ENCODE measurements at places on chromosomes 16 and 17.

DNA sequence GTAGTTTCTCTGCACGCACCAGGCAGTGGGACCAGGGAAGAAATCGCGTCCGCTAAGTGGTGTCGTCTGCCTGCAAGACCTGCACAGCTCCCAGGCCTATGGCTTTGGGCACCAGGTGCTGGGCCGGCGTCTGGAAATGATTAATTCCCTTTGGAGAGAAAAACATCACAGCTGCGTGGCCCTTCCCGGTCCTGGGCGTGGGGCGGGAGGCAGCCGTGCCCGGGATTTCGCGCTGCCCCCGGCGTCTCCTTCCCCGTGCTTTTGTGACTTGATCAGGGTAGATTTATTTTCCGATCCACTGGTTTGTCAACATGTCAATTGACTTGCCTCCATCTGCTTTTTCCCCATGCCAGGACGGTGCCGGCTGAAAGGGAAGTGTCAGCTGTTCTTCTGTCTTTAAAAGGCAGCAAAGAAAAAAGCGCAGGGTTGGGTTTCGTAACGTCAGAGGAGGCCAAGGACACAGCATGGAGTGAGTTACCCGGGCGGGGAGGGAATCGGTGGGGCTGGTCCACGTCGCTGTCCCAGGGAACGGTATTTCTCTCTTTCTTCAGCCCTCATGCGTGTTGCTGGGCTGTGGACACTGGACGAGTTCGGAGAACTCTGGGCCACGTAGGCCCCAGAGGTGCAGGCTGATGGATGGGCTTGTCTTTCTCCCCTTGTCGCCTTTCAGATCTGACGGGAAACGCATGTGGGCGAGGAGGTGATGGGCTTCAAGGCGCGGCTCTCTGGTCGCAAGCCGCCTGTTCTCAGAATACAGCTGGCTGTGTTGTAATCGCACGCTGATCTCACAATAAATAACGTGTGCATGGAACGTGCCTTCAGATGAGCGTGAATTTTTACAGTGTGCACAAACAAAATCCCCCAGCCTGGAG lies 188.1 kb upstream of the ZNF469 start:
- DNase-seq: peak; percentile 29

- peak; percentile 46 for DNase-seq
These were observed 51.7 kb upstream of the MTSS2 start for GRCh38 chr16:70737377-70738082.

- DNase-seq: no peak
These were observed at the start of gene KRTAP4-3 for GRCh38 chr17:41168121-41168520. Gene KRTAP4-3 (minus strand): TSS chr17:41168221. CDS start chr17:41168172, 49 bp downstream.

DNA sequence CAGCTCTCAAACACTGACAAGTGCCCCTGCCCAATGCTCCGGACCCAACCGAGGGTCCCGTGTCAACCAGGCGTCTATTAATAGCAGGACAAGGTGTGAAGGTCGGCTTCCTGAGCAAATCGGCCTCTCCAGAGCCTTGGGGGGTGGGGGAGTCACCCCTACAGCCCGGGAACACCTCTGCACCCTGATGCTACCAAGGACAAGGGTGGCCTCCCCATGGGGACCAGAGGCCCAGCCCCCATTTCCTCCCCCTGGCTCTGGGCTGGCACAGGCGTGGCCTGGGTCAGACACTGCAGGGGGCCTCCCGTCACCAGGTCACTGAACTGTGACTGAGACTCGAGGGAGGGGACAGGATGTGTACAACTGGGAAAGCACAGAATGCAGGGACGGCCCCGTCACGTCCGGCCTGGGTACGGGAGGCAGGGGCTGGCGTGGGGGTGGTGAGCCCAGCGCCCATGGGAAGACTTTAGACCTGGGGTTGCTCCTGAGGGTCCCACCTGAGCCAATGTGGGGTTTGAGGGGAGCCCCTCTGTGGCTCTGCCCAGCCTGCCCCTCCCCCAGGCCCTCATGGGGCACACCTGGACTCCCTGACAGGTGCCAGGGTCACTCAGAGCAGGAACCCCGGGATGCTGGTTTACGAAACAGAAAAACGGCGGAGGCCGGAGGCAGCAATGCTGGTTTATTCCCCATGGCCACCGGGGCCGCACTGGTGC lies 579 bp upstream of the CYBA start:
- DNase-seq: no peak

GRCh38 chr17:78268951-78269905 lies 37.8 kb downstream of the TMEM235 start:
- DNase-seq: no peak

DNA sequence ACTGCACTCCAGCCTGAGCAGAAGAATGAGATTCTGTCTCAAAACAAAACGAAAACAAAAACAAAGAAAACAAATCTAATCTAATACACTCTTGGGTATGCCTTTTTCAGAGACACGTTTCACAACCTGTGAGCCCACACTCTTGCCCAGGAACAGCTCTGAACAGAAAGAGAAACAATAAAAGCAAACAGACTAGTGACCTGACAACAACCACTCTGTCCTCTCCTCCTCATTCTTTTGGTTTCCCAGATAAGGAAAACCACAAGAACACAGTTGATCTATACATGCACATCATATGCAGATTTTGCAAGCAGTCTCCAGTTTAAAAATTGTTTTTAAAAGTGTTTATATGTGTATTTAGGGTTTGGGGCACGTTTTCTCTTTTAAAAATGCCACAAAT lies 1.3 kb downstream of the MKS1 start:
- no peak for DNase-seq

GRCh38 chr17:38404174-38404943 lies 23.9 kb upstream of the ARHGAP23 start:
- no peak for DNase-seq

DNA sequence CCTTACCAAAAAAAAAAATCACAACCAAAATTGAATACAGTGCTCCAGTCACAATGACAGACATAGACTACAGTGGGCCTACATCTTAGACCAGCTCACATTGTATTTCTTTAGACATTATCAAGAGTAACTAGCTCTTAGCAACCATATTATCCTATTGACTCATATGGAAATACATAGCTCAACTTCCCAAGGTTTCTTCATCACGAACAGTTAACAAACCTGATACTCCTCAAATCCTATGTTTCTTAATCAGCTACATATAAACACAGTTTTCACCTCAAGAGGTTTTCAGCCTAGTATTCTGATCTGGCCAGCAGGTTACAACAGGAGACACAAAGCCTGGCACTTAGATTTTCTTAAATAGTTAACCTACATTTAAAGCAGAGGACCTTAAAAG lies 29.7 kb downstream of the CMC2 start:
- no peak for DNase-seq

- DNase-seq: no peak
These were observed 311.4 kb upstream of the GOT2 start for GRCh38 chr16:59045501-59045900.

DNA sequence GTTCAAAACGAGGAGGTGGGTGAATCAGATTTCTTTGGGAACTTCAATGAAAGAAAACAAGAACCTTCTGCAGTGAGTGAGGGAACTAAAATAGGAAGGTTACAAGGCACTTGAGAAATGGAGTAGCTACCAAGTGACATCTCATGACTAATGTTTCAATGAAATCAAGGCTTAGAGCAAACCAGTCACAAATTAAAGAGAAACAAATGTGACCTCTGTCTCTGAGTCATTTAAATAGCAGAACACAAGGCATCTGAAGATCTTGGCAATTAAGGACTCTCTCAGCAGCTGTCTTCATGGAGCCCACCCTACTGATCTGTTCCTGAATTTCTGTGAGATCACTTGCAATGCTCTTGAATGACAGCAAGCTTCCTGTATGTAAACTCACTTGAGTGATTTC lies 109.5 kb downstream of the CDH11 start:
- DNase-seq: no peak

GRCh38 chr16:49273771-49274170 lies 7.9 kb downstream of the CBLN1 start:
- DNase-seq: no peak

GRCh38 chr17:18093616-18094408 lies 6.1 kb downstream of the DRG2 start:
- no peak for DNase-seq

DNA sequence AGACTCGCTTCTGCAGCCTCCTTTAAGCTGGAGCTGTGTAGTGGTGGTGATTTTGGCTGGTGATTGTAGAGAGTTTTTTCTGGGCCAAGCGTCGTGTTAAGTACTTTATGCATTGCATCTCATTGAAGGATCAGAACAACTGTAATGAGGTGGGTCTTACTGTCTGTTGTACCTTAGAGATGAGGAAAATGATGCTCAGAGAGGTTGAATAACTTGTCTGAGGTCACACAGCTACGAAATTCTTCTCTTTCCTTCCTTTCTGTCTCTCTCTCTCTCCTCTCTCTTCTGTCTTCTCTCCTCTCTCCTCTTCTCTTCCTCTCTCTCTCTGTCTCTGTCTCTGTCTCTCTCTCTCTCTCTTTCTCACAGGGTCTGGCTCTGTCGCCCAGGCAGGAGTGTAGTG lies 82.8 kb downstream of the CNGB1 start:
- no peak for DNase-seq

GRCh38 chr16:77373726-77374125 lies 61.1 kb downstream of the ADAMTS18 start:
- DNase-seq: no peak

DNA sequence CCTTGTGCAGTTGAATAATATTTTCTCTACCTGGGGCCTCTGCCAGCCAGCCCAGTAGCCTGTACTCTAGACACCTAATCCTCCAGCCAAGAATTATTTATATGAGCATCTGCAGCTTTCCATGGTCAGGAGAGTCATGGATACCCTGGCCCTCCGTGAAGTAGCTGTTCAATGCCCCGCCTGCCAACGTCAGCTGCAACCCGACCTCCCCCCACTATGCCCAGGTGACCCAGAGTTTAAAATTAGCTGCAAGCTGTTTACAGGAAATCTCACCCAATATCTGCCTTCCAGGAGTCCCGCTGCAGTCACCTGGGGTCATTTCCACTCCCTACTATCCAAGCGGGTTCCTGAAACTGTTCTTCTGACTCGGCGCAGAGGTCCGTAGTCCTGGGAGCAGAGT lies 12.3 kb downstream of the SDR42E2 start:
- DNase-seq: no peak

DNA sequence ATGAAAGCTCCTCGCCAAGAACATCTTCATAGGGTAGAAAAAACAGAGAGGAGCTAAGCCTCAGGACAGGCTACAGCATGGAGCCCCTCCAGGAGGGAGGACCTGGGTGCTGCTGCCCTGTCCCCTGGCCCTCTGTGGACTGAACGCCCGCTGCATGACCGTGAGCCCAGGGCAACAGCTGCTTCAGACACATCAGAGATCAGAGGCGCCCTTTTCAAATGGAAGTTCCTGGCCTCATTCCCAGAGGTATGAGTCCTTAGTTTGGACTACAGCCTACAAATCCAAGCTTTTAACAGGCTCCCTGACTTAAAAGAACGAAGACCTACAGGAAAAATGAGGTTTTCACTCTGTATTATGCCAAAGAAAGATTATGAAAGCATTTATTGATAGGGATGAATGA lies 48.5 kb downstream of the ZNF18 start:
- no peak for DNase-seq

GRCh38 chr16:27690608-27691007 lies 140.7 kb downstream of the KATNIP start:
- DNase-seq: no peak

DNA sequence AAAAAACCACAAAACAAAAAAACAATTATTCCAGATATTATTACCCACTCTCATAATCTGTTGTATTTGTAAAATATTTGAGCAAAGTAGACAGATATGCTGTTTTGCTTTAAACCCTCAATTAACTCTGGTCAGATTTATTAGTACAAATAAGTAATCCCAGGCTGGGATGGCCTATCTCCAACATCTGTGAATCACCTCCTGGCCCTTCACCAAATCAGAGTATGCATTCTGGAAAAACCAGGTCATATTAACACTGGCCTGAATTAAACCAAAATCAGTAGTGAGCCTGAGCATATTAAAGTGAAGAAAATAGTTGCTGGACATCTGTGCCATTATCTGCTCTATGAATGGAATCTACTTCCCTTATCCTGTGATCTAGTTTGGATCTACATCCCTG lies 41.0 kb downstream of the STAT3 start:
- peak; percentile 74 for DNase-seq

GRCh38 chr17:16013943-16014407 lies 14.4 kb downstream of the TTC19 start:
- DNase-seq: no peak

DNA sequence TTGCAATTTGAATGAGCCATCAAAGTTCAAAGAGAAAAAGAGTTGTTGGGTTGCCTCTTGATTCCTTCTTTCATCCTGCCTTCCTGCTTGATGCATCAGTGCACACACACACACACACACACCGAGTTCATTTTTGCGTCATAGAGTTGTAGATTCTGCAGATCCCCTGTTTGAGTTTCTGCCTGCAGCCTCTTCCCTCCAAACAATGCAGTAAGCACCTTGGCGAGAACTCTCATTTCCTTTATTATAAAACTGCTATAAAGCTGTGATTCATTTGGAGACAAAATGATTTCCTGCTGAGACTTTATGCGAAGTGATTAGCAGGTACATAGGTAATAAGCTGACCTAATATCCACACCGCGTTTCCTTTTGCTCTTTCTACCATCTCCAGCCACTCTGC lies 26.7 kb downstream of the DNAH9 start:
- DNase-seq: no peak

GRCh38 chr17:7249830-7250229 lies 1.7 kb downstream of the CTDNEP1 start:
- no peak for DNase-seq

DNA sequence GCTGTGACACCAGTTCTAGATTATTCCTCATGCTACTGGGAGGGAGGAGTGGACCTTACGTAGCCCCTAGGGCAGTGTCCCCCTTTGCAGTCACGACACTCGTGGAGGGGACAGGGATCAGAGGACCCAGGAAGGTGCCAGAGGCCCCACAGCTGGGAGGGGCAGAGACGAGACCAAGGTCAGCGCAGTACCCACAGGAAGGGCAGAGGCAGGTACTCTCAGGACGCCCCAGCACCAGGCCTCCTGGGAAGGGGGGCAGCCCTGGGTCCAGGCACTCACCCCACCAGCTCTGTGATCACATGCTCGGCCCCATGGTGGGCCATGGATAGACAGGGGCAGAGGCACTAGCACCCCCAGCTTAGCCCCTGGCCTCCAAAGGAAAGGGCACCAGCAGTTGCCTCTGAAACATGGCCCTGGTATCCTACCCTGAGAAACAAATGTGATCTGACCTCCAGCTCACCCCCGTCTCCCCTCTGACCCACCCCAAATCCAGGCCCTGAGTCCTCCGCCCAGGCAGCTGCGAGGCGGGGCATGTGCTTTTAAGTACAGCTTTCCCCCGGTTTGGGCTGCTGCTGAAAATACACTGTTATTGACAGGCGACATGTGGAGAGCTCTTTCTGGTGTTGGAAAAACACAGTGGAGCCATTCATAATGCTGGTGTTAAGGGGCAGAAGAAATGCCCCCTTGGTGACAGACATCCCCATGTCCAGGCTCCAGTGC lies 361.9 kb downstream of the C16orf95 start:
- no peak for DNase-seq

- DNase-seq: no peak
These were observed 18.9 kb downstream of the KATNB1 start for GRCh38 chr16:57754354-57755060.

- peak; percentile 33 for DNase-seq
These were observed 379.6 kb upstream of the PSMD7 start for GRCh38 chr16:73916829-73917594.

GRCh38 chr16:57019746-57020145 lies 30.4 kb downstream of the NLRC5 start:
- no peak for DNase-seq

GRCh38 chr17:27559506-27560481 lies 71.2 kb upstream of the LGALS9 start:
- DNase-seq: peak; percentile 19

GRCh38 chr17:70073310-70073709 lies 1.7 kb upstream of the KCNJ16 start:
- no peak for DNase-seq

GRCh38 chr16:88503374-88503770 lies 50.3 kb downstream of the ZFPM1 start:
- DNase-seq: no peak

Data from tibial nerve (tissue), 4 donors.